ENCODE measurements at places on chromosomes 4 and X.

- no peak for DNase-seq
Observed at GRCh38 chr4:24624381-24624780, 40.0 kb upstream of the DHX15 start.

DNA sequence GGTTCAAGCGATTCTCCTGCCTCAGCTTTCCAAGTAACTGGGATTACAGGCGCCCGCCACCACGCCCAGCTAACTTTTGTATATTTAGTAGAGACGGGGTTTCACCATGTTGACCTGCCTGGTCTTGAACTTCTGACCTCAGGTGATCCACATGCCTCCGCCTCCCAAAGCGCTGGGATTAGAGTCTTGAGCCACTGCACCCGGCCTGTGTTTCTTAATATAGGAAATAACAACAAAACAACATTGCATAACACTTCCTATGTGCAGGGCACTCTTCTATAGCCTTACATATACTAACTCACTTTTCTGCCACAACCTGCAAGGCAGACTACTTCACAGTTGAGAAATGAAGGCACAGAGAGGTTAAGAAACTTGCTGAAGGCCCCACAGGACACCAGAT is 12.8 kb upstream of the TMEM131L start:
- no peak for DNase-seq

- peak; percentile 17 for DNase-seq
Observed at GRCh38 chrX:6024204-6024603, 204.5 kb downstream of the NLGN4X start.

DNA sequence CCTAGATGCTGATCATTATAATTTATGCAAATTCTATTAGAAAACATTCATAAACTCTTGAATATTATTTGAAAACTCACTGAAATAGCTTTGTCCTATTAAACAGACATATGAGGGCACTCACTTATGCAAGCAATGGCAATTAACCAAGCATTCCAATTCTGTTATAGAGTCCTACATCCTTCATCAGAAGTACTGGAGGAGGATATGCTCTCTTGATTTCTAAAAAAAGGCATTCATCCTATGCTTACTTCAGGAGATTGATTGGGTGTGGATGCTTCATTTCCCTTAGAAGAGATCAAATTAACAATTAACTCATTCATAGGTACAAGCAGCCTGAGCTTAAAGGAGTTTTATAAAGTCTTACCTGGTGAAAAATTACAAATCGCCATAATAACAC is 1317.2 kb downstream of the PCDH7 start:
- DNase-seq = no peak
